ENCODE measurements at places on chromosomes 5 and 9.

DNA sequence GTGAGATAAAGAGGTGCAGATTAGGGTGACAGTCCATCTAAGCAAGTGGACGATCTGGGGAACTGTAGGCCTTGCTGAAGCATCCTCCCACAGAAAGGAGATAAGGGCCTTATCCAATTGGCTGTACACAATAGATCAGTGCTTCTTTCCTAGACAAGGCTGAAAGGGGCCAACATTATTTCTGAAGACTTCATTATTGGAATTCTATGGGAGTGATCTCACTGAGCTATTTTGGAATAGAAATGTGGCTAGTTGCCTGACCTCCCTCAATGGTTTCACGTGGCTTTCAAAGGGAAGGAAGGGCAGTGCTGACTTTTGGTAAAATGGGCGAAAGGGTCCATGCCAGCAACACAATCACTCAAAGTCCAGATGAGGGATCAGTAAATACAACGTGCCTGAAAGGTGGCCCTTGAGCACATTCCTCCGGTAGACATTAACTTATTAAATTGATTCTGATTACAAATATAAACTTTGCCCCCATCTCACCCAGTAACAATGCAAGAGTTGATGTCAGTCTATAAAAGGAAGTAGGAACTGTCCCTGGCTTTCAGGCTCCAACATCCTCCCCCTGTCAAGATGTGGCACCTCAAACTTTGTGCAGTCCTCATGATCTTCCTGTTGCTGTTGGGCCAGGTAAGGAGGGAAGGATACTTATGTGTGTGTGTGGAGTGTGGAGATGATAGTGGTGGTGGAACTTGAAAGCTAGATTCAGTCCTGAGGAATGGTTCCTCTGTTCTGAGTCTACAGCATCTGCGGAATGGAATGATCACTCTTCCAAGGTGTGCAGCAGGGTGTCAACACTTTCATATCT lies at the start of gene LEAP2:
LEAP2 (plus strand) TSS at position 550 of the 811 bp plus-strand sequence; CDS start at position 577, 27 bp downstream.
- no peak for DNase-seq

DNA sequence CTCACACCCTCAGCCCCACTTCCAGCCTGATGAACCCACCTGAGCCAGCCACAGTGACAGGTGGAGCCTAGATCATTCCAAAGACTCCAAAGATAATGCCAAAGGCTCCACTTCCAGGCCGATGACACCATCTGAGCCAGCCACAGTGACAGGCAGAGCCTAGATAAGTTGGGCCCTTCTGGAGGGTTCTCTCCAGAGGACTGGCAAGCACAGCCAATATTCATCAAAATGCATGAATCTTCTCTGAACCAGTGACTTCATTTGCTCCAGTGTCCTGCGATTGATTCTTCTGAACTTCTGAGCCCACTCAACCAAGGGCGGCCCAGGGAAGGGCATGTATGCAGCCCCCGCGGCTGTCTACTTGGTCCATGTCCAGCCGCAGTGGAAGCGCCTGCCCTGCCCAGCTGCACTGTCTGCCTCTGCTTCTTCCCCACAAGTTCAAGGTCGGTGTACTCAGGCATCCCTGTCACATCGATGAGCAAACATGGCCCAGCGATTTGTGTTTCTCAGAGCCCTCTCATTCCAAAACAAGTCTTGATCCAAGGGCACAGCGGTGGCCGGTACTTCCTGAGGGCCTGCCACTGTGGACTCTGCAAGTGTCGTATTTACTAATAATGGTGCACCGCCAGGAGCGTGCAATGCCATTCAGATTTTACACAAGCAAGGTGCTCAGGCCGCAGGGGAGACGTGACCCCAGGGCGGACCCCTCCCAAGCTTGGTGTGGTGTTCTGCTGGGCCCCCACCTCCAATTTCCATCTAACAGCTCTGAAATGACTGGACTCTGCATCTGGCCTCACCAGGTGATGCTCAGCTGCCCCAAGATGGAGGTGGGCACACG lies 107.0 kb downstream of the VAV2 start:
- DNase-seq = no peak

GRCh38 chr5:83306572-83307241 lies 164.8 kb upstream of the VCAN start:
- DNase-seq = peak; percentile 43

DNA sequence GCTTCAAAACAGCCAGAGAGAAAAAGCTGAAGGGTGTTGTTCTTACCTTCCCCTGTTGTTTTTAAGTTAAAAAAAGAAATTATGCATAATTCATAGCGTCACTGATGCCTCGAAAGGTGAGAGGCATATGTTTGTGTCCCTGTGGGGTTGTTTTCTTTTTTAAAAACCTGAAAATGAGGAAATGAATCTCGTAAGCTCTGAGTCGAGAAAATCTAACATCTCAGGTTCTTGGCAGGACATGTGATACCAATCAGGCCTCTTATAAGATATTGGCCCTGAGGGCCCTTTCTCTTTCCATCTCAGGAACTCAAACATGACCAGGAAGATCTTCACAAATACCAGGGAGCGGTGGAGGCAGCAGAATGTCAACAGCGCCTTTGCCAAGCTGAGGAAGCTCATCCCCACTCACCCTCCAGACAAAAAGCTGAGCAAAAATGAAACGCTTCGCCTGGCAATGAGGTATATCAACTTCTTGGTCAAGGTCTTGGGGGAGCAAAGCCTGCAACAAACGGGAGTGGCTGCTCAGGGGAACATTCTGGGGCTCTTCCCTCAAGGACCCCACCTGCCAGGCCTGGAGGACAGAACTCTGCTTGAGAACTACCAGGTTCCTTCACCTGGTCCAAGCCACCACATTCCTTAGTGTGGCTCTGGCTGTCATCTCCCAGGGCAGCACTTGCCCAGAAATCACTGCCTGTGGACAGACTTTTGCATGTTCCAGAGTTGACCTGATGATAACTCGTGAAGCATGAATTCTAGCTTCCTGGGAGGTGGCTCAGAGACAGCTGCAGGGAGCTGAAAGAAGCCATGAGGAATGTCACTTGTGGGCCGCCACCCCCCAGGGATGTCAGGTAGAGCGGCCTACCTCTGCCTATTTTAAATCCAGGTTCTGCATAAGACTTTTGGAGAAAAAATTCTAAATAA lies at the start of gene TAL2:
TAL2 (plus strand) TSS at position 274 of the 921 bp plus-strand sequence; CDS start at position 314, 40 bp downstream.
- no peak for DNase-seq

DNA sequence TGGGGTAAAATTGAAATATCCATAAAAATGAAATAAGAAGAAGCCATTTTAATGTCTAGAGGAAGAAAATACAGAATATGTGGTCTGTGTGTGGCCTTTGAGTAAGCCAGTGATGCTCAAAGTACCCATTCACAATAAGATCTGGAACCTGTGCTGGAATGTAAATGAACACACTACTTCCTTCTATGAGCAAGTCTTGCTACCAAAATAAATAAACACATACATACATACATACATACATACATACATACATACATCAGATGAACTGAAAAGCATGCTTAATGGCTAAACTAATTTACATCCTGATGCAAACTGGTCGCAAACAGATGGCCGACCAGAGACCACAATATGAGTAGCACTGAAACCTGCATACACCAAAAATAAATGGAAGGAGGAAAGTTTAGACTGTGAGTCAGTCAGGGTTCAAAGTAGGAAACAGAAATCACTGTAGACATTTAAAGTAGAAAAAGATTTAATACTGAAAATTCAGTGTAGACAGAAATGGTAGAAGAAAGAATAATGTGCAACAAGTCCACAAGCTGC lies 317.6 kb downstream of the CAAP1 start:
- no peak for DNase-seq

DNA sequence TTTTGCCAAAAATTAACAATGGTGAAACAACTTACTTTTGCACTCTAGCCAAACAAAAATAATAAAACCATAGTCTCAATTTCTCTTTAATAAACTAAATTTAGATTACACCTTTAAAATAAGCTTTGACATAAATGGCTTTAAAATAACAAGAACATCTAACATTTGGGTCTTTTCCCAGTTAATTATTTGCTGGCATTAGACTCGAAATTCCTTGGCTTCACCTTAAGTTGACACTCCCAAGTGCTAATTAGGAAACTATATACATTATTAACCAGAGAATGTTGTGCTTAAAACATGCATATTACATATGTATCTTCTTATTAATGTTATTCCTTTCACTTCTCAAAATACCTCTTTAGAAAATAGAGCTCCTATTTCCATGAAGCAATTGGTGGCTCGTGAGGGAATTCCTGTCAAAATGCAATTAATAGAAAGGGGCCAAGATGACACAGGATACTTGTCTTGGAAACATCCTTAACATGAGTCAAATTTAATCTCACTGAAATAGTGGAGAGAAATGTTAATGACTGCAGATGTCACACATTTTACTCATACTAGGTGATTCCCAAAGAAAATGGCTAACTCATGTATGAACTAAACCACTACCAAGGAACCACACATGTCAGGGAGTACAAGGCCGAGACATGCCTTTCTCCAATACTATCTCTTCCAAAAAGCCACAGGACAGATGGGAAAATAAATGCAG lies 932.9 kb upstream of the DMAC1 start:
- no peak for DNase-seq

DNA sequence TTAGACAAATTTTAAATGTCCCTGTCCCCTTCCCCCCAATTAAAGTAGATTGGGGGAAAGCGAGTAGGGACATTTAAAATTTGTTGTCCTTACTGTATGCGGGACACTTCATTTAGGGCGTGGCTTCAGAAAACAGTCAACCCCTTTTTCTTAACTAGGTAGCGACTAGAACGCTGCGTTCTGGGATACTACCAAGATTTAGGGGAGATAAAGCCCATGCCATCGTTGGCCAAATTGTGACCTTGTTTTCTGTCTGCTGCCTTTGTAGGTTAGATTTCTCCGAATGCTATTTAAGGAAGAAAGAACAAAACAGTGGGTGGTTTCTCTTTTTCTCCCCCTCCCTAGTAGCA lies 1.2 kb downstream of the CKS2 start:
- peak; percentile 22 for DNase-seq

GRCh38 chr5:35363387-35363965 lies 133.2 kb upstream of the PRLR start:
- DNase-seq = no peak

DNA sequence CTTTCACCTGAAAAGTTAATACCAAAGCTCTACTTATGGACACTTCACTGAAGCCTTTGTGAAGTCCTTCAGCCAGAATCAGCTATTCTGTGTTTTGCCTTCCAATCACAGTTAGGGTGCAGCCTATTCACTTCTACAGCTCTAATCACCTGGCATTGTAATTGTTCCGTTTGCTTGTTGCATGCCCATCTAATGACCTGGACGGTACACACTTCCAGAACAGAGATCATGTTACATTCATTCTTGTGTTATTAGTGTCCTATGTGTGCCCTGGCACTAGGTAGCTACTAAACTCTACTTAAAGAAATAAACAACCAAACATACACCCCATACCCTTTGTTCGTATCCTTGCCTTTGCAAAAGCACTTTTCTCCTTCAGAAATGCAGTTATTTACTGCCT lies 1162.9 kb upstream of the WWC1 start:
- DNase-seq = no peak

DNA sequence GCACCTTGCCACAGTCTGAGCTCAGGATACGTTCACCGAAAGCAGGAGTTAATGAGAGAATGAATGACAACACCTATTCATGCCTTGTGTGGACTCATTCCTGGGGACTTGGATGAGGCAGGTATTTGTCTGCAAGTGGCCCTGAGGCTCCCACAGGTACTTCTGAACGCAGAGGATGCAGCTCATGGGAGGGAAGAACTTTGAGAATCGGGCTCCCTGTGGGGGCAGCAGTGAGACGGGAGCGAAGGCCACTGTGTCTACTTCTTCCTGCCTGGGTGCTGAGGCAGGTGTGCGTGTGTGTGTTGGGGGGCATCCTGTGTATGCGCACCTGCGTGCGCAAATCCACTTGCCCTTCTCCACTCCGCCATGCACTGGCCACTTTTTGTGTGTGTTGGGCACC lies 42.2 kb downstream of the PTPN3 start:
- DNase-seq = peak; percentile 9

DNA sequence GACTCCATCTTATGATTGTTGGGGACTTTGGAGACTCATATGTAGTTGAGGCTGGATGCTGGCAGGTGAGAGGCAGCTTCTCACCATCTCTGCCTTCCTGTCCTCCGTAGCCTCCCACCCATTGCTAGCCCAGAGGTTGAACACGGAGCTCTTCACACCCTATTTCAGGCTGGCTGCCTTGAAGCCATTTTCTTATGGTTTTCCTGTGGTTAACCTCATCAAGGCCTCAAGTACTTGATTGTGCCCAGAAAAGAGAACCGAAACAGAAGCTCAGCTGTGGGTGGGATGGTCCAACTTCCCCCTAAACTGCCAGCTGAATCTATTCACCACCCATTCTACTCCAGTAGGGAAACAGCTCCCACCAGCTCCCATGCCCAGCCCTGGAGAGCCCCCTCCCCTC lies 102.9 kb downstream of the LIFR start:
- peak; percentile 74 for DNase-seq

DNA sequence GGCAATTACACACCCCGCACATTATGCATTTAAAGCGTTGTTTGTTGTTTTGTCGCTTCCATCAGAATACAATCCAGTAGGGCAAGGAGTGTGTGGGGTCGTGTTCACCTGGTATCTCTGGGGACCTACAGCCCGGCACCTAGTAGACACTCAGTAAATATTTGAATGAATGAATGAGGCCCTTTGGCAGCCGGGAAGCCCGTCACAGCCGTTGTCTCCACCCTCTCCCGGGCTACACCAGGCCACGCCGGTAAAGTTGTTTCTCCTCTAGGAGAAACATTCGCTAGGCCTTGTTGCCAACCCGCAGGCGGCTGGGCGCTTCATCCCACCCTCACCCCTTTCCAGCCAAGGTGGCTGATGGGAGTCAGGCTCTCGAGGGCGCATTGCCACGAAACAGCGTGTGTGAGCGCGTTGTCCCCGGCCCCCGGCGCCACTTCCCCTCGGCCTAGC lies 876 bp upstream of the JAK2 start:
- no peak for DNase-seq

- no peak for DNase-seq
These were observed 92.7 kb upstream of the RUSC2 start for GRCh38 chr9:35397216-35397698.

GRCh38 chr9:114504341-114505186 lies 709 bp downstream of the WHRN start:
- DNase-seq = peak; percentile 54

GRCh38 chr9:71886015-71886414 lies 25.0 kb downstream of the ABHD17B start:
- peak; percentile 20 for DNase-seq

DNA sequence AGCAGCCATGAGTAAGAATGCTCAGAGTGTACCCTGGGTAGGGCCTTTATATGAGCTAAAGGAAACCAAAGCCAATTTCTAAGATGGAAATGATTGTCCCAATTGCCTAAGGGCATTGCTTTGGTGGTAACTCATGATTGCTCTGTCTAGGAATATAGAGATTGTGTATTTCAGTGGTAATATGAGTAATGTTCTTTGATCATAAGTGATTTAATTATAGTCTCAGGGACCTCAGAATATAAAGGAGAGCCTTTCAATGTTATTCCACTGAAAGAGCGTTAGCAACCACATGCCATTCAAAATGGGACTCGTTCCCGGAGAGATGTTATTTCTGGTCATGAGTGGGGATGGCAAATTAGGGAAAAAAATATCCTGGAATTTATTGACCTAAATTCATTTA lies 340.5 kb downstream of the ARHGEF28 start:
- DNase-seq = no peak

Data from activated CD8-positive, alpha-beta T cell treated with anti-CD3 and anti-CD28 coated beads for 36 hours (primary cell).